ENCODE measurements at places on chromosomes 6 and 20.

DNA sequence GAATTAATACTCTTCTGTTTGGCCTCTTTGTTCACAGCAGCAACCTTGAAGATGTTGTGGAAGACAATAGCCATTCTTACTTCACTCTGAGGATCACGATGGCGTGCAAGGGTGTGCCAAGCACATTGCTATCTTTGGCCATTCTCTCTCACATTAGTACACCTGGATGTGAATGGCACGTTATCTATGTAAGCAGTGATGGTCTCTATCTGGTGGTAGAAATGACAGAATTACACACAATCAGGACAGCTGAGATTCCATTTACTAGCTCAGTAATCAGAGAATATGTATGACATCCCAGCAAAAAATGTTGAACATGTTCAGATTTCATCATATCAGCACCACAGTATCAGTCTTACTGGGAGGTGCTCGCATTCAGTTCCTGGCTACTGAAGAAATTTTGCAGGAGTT lies 116.2 kb downstream of the LCA5 start:
- DNase-seq, result no peak

DNA sequence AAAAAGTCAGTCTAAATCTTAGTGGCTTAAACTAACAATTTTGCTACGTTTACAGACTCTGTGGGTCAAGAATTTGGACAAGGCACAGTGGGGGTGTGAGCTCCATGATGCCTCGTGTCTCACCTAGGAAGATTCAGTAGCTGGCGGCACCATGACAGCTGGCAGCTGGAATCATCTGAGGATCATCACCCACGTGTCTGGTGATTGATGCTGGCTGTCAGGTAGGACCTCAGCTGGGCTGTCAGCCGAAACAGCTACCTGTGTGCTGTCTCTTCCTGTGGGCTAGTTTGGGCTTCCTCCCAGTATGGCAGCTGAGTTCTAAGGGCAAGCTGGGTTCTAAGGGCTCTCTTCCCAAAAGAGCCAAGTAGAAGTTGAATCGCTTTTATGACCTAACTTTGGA lies 26.4 kb upstream of the DLGAP4 start:
- DNase-seq, result no peak

DNA sequence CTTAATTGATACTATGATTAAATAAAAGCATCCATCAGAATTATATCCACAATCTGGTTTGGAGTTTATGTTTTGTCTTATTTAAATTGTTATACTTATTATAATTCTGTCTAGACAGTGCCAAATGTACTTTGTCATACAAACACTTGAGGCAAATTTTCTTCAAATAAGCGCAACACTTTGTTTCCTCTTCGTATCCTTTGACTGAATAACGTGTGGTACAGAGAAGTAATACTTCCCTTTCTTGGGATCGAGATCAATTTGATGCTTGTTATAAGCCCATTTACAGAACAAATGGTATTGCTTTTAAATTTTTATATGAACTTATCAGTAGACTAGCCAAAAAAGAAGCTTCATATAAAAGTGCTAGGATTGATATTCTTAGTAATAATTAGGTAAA lies 111.0 kb downstream of the ATG5 start:
- no peak for DNase-seq

DNA sequence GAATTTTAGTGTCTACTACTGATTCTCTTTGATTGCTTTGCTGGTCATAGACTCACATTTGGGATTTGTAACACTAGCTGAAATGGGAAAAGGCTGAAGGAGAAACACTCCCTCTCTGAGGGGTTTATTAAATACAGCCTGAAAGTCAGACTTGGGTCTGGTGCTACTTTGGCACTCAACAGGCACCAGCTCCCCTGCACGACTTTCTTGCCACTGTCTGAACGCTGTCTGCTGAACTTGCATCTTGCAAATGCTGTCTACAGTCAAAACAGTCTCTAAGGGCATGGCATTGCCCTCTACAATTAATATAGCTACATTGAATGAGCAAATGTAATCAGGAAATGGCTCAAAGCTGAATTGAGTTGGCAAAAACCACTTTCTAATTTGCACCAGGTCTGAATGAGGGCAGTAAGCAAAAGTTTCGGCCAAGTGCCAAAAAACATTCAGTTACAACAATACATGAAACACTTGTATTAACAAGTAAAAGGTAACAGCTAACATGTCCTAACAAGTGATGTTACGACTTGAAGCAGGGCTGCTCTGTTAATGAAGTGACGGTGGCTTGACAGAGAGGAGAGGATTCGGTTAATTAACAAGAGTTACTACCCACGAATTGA lies 119.5 kb downstream of the FOXC1 start:
- DNase-seq, result no peak

DNA sequence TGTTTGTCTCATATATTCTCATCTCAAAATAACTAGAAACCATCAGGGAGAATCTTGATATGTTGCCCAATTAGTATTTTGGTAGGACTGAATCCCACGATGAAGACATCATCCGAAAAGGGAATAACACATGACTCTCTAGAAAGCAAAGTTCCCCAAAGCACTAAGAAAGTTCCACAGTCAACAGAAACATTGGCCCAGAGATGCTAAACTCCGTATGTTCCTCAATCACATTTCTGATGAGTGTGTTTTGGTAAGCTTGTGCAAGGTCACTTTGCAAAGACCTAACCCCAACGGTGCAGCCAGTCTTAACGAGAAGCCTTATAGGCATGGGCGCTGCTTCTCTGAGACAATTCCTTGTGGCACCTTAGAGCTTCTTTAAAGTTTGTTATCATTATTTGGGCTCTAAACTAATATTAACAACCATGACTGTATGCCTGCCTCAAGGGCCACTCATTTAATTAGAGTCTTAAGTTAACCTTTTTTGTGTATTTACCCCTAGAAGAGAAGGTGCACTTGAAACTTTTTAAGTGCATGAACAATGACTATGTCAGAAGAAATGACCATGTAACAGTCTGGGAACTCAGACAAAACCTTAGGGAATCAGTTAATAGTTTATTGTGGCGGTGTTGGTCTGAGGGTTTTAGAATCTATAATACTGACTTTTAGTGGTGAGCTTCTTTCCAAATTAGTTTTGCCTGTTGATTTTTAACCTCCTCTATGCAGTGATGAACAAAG lies 202.0 kb upstream of the RAB32 start:
- DNase-seq, result no peak

GRCh38 chr6:130849594-130849993 lies 22.4 kb downstream of the SMLR1 start:
- DNase-seq, result no peak

All from NCI-H1694 (cell line).